ENCODE measurements at places on chromosomes 4 and X. TPM values are rescaled to one million over a fixed set of nuclear protein-coding genes. Genes with fewer than 3 reads are reported as not detected.

Gene UGT2B15
- total RNA-seq = not detected

Gene GRID2
- total RNA-seq = not detected

Gene XKRX
- total RNA-seq = 8.1 TPM

Gene ZXDA
- total RNA-seq = 4.6 TPM

Gene PRSS12
- 8.5 TPM for total RNA-seq

DNA sequence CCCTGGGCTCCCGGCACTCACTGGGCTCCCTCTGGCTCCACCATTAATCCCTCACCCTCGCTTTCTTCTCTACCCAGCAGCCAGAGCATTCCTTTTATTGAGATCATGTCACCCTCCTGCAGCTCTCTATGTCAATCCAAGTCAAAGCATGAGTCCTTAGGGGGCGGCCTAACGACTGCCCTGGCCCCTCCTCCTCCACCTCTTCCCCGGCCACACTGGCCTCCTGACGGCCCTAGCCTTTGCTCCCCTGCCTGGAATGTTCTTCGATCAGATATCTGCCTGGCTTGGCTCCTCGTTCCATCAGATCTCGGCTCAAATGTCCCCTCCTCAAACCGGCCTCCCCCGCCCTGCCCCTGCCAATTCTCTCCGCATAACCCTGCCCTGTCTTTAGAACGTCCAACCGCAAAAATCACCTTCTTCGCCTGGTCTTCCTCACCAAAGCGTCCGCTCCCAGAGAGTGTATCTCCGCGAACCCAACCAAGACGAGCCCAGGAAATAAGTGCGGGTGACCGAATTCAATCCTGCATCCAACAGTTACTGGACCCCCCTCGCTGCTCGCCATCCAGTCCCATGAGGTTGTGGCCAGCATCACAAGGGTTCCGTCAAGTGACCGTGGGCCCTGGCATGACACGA, 722 bp upstream of the PNCK start:
- H3K4me1 ChIP-seq = no peaks in the 10 kb centered on the region
- H3K36me3 ChIP-seq = no peaks in the 10 kb centered on the region
- no peak for DNase-seq
- peaks cover 5% of the 10 kb centered on the region for H3K27me3 ChIP-seq

DNA sequence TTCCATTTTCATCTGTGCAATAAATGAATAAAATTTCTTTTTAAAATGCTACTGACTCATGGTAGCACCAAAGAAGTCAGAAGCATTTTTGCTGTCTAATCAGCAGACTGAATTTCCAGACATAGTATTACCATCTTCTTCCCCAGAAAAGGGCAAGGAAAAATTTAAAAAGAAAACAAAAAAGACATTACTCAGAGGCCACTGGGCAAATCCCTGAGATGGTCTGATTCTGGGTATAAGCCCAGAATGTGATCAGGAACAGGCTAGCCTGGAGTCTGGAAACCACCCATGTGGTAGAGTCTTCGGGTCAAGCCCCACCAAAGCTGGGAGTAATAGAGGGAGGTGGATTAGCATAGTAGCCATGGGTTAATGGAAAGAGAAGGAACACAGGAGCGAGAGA, 342.8 kb downstream of the FBXW7 start:
- no peaks in the 10 kb centered on the region for H3K27me3 ChIP-seq
- no peaks in the 10 kb centered on the region for H3K4me1 ChIP-seq
- H3K27ac ChIP-seq = no peak overlapping the region
- no peaks in the 10 kb centered on the region for H3K36me3 ChIP-seq
- DNase-seq = no peak

DNA sequence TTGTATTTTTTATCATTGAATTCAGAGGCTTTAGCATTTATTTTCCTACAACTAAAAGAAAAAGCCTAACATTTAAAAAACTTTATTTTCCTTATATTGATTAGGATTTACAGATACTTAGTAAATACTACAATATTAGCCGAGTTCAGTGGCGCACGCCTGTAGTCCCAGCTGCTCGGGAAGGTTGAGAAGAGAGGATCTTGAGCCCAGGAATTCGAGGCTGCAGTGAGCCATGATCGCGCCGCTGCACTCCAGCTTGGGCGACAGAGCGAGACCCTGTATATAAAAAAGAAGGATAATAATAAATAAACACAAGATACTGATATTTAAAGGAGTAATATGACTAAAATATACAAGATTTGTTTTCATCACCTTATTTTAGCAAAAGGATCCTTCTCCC, 681 bp upstream of the UPF3B start:
- H3K4me1 ChIP-seq = no peaks in the 10 kb centered on the region
- peak overlapping the region; percentile 71 for H3K4me3 ChIP-seq
- no peaks in the 10 kb centered on the region for H3K27me3 ChIP-seq

DNA sequence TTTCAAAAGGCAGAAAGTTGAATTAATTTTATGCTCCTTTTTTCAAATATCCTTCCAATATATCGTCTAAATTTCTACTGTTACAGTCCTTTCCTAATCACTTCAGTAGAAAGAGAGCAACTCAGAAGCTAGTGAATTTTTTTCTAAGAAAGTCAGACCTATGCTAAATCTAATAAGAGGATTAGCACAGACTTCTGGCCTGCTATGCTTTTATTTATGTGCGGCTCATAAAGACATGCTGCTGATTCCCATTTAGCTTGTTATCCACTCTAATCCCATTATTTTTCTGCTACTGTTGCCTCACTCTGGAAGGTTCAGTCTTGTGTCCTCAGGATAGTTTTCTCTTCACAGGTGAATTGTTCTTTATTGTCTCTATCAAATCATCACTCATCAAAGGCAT, 473.5 kb upstream of the FAM241A start:
- no peaks in the 10 kb centered on the region for H3K4me1 ChIP-seq
- no peaks in the 10 kb centered on the region for H3K36me3 ChIP-seq
- no peak overlapping the region for H3K27ac ChIP-seq
- H3K4me3 ChIP-seq = no peak overlapping the region
- DNase-seq = no peak
- no peaks in the 10 kb centered on the region for H3K27me3 ChIP-seq

GRCh38 chr4:80566203-80566872, 230.8 kb downstream of the CFAP299 start:
- DNase-seq = no peak
- H3K27me3 ChIP-seq = no peaks in the 10 kb centered on the region
- peak overlapping the region; percentile 29 for H3K4me3 ChIP-seq
- no peaks in the 10 kb centered on the region for H3K4me1 ChIP-seq
- H3K27ac ChIP-seq = no peak overlapping the region

DNA sequence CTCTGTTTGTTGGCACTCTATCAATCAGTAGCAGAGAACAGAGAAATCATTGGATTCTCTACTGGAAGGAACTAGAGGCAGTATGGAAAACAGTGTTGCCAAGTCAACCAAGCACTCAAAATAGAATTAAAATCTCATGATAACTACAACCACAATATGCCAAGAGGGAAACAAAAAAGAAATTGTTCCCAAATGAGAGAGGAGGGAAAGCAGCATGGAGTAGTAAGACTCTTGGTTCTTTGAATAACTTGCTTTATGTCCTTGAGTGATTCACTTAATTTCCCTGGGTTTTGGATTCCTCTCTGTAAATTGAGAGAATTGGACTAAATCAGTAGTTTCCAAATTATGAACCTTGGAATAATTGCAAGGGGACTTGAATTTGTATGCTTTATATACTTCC, 285.5 kb upstream of the ANKRD50 start:
- no peaks in the 10 kb centered on the region for H3K36me3 ChIP-seq
- no peak overlapping the region for H3K4me3 ChIP-seq
- no peak overlapping the region for H3K27ac ChIP-seq
- no peaks in the 10 kb centered on the region for H3K4me1 ChIP-seq

- H3K27me3 ChIP-seq = no peaks in the 10 kb centered on the region
- no peak for DNase-seq
- peaks cover 5% of the 10 kb centered on the region for H3K4me1 ChIP-seq
- no peaks in the 10 kb centered on the region for H3K36me3 ChIP-seq
These were observed 14.8 kb downstream of the PRSS12 start for GRCh38 chr4:118337954-118338353.

DNA sequence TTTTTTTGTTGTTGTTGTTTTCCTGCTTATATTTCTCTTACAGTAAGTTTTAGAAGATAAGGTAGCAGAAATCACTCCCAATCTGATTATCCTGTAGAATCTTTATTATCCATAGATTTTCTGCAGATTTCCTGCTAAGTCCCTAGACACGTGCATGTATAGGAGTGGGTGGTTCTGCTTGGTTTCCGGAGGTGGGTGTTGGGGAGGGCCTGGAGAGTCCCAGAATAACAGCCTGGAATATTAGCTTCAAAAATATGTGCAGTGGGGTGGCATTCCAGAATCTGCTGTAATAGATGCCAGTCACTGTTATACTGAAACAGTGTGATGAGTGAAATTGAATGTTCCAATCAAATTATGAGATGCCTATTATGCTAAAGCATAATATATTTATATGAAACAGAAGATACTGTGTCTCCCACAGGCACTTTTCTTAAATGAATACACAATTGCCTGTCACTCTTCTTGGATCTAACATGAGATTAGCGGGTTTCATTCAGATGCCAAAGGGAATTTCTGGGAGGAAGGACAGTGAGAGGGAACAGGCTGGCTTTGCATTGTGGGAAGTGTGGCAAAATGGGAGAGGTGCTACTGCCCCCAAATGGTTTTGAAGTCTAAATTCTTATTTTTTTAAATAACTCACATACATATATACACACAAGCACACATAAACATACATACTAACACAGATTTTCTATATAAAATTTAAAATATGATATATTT, 37.6 kb downstream of the C4orf50 start:
- H3K27me3 ChIP-seq = peaks cover 9% of the 10 kb centered on the region
- H3K27ac ChIP-seq = no peak overlapping the region
- H3K4me1 ChIP-seq = no peaks in the 10 kb centered on the region
- H3K4me3 ChIP-seq = no peak overlapping the region

GRCh38 chr4:88008122-88008742, 797 bp downstream of the PKD2 start:
- H3K4me3 ChIP-seq = peak overlapping the region; percentile 84
- no peaks in the 10 kb centered on the region for H3K36me3 ChIP-seq
- no peaks in the 10 kb centered on the region for H3K27me3 ChIP-seq
- DNase-seq = peak; percentile 48

GRCh38 chrX:83658731-83659130, 150.6 kb downstream of the POU3F4 start:
- H3K4me1 ChIP-seq = no peaks in the 10 kb centered on the region
- H3K27me3 ChIP-seq = no peaks in the 10 kb centered on the region
- DNase-seq = no peak
- no peak overlapping the region for H3K27ac ChIP-seq

DNA sequence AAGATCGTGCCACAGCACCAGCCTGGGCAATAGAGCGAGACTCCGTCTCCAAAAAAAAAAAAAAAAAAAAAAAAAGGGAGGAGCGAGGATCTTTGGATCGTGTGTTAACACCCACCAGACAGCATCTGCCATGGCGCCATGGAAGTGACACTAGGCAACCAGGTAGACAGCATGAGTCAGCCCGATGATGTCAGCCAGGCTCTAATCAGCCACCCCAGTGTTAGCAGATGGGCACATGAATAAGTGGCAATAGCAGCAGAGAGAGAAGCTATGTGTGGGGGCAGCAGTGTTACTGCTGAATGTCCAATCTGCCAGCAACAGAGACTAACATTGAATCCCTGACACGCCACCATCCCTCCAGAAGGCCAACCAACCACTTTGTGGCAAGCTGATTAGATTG, 6.6 kb downstream of the SYN1 start:
- no peaks in the 10 kb centered on the region for H3K4me1 ChIP-seq
- no peak overlapping the region for H3K27ac ChIP-seq
- H3K36me3 ChIP-seq = no peaks in the 10 kb centered on the region
- no peak overlapping the region for H3K4me3 ChIP-seq
- H3K27me3 ChIP-seq = no peaks in the 10 kb centered on the region

DNA sequence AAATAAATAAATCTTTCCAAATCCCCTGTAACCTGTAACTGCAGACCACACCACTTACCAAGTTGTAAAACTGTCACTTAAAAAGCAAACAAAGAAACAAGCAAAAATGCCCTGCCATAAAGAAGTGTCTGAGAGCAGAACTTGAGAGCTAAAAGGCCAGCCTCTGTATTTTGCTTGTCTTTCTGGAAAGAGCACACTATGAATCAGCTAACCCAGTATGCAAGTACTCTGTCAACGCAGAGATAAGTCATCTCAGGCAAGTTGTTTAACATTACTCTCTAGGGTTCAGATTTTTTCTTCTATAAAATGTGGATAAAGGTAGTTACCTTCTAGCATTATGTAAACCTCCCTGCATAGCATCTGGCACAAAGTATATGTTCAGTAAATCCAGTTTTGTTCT, 134.8 kb downstream of the HS3ST1 start:
- no peak overlapping the region for H3K4me3 ChIP-seq
- H3K36me3 ChIP-seq = no peaks in the 10 kb centered on the region
- no peak overlapping the region for H3K27ac ChIP-seq
- DNase-seq = no peak

- no peaks in the 10 kb centered on the region for H3K36me3 ChIP-seq
- H3K27ac ChIP-seq = no peak overlapping the region
- no peaks in the 10 kb centered on the region for H3K27me3 ChIP-seq
- no peak for DNase-seq
- H3K4me3 ChIP-seq = no peak overlapping the region
These were observed 132.6 kb upstream of the SLIT2 start for GRCh38 chr4:20119141-20119540.

- no peaks in the 10 kb centered on the region for H3K4me1 ChIP-seq
- no peaks in the 10 kb centered on the region for H3K36me3 ChIP-seq
- no peak overlapping the region for H3K27ac ChIP-seq
- no peaks in the 10 kb centered on the region for H3K27me3 ChIP-seq
- no peak for DNase-seq
These were observed 27.4 kb downstream of the LEF1 start for GRCh38 chr4:108141213-108141950.

DNA sequence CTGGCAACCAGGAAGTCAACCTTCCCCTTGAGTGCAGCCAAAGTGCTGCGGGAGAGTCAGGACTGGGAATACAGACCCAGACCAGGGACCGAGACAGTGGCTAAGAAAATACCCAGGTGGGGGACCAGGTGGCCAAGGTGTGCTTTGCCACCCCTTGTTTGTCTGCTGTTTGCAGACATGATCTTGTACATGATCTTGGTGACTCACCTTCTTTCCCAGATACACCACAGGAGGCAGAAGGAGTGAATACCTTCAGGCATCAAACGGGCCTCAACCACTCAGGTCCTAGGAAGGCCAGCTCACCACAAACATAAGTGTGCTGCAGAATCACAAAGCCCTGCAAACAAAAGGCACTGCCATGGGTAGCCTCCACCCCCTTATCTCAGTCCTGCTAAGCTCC, 62.0 kb downstream of the CNGA2 start:
- H3K27me3 ChIP-seq = no peaks in the 10 kb centered on the region
- no peaks in the 10 kb centered on the region for H3K36me3 ChIP-seq
- H3K27ac ChIP-seq = no peak overlapping the region
- H3K4me3 ChIP-seq = no peak overlapping the region
- no peak for DNase-seq

- H3K36me3 ChIP-seq = peaks cover 6% of the 10 kb centered on the region
- DNase-seq = no peak
- H3K27ac ChIP-seq = peak overlapping the region; percentile 18
These were observed 781 bp upstream of the SPON2 start for GRCh38 chr4:1172971-1173757.

DNA sequence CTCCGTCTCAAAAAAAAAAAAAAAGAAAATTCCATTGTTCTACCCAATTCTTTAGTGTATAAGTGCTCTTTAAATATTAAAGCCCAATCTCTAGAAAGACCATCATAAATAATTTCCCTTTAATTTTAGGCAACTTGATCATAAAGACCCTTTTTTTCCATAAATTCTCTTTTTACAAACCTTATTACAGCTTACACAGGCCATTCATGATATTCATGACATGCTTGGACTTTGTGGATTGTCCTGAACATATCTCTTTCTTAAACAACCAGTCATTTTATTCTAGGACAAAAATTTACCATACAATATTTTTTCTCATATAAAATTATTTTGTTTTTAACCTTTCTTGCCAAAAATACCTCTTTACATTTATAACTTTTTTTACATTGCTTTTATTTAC, 30.5 kb downstream of the TLR8 start:
- H3K27me3 ChIP-seq = no peaks in the 10 kb centered on the region
- no peak for DNase-seq
- H3K4me1 ChIP-seq = no peaks in the 10 kb centered on the region
